ENCODE measurements at places on chromosomes 1 and 21.

DNA sequence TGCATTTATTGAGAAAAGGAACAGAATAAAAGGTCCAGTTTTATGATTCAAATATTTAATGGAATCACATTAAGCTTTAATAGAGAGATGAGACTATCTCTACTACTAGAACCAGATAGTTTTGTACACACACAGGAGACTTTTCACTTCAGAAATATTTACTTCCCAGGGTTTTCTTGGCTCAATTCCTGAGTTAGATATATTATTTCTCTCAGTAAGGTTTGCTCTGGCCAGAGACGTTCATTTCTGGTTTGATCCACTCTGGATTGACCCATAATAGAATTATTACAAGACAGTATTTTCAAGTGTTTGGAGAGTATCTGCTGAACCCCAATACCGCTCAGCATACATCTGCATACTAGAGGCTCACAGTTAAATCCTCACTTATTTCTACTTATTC is 1.3 kb upstream of the RCOR3 start:
- no peak for DNase-seq

DNA sequence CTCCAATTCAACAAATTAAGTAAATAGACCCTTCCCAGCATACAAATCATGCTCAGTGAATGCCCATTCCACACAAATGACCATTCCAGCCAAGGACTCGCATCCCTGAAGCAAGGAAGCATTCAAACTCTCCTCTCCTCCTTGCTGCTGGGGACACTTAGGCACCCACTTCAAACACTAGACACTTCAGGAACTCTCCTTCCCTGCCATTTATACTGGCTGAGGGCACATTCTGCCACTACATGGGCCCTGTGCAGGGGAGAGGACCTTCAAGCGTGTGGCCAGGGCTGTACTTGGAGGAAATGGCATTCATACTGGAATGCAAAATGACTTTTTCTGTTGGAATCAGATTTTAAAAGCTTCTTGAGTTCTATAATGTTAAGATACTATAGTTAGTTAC is 22.3 kb downstream of the GJA5 start:
- DNase-seq, result no peak

DNA sequence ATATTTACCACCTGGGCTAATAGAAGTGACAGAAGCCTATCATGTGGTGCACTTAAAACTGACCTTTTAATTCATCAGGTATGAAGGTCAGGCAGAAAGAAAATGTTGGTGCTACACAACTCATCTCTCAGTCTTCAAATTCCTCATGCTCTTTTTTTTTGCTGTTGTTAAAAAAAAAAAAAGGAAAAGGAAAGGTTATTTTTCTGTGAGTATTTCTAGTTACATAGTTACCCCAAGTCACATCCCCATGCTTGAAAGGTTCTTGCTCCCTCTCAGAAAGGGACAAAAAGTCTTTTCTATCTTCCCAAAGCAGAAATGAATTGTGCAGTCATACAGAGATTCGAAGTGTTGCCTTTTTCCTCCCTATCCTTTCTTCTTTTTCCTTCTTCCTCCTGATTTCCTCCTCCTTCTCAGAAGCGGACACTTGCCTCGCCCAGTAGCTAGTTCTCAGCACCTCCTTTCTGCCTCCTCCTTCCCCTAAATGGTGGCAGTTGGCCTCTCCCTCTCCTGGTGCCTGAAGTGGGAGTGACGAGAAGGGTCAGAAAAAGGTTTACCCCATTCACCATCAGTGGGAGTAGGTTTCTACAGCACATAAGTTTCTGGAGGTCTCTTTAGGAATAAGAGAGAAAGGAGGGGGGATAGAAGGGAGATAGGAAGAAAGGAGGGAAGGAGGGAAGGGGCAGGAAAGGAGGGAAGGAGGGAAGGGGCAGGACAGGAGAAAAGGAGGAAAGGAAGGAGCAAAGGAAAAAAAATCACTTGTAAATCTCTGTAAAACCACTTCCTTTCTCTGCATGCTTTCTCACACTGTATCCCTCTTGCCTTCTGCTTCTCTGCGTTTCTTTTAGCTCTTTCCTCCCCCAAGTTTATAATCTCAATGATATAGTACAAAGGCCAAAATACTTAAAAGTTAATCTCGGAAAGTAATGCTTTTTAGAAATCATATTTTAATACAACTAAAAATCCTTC is 20.4 kb upstream of the C1orf105 start:
- no peak for DNase-seq

- DNase-seq, result no peak
Observed at GRCh38 chr1:53697721-53698383, 41.1 kb downstream of the GLIS1 start.

GRCh38 chr1:233790662-233791371 is 113.7 kb upstream of the SLC35F3 start:
- peak; percentile 11 for DNase-seq

- DNase-seq, result no peak
Observed at GRCh38 chr21:39173716-39174680, 9.3 kb downstream of the PSMG1 start.

DNA sequence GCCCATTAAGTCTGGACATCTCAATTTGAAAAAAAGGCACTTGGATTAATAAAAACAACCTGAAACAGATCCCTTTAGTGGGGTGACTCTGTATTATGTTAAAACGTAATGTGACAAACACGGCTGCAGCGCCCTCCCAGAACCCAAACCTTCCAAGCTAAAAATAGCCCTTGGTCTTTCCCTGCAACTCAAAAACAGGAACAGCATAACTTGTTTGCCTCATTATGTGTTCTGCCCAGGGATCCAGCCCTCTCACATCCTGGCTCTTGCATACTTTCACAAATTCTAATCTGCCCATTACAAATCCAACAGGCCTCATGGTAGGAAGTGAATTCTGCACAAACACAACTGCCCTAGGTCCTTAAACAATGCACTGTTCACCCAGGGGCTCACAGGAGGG is 94.7 kb upstream of the GADD45A start:
- DNase-seq, result no peak

DNA sequence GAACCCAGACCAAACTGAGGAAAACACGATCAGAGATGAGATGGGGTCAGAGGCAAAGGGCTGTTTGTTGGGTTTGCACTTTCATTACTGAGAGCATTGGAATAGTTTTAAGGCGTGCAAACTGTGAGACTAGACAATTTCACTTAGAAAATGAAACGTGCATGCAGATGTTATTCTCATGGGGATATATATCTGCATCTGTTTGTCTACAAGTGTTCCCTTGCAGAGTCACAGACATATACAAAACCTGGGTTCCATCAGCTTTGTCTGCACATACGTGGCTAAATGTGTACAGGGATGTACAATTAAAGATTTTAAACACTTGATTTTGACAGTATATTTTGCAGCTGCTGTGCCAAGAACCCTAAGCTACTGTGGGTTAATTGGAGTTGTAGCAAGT is 355.4 kb downstream of the KIF26B start:
- no peak for DNase-seq

DNA sequence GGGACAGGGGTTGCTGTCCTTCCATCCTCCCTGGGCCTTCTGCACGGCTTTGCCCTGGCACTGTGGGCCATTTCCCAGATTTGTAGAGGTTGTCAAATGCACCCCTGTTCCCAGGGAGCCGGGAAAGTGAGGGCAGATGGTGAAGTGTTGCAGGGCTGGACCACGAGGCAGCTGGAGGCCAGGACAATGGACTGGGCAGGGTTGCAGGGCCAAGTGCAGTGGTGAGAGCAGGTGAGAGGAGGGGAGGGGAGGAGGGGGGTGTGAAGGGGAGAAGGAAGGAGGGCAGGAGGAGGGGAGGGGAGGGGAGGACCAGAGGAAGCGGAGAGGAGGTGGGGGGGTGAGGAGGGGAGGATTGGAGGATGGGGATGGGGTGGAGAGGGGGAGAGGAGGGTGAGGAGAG is 443.9 kb downstream of the CAMTA1 start:
- no peak for DNase-seq

GRCh38 chr1:96843601-96844000 is 122.0 kb downstream of the PTBP2 start:
- no peak for DNase-seq

- no peak for DNase-seq
Observed at GRCh38 chr1:74193908-74194307, 4.1 kb downstream of the LRRIQ3 start.

DNA sequence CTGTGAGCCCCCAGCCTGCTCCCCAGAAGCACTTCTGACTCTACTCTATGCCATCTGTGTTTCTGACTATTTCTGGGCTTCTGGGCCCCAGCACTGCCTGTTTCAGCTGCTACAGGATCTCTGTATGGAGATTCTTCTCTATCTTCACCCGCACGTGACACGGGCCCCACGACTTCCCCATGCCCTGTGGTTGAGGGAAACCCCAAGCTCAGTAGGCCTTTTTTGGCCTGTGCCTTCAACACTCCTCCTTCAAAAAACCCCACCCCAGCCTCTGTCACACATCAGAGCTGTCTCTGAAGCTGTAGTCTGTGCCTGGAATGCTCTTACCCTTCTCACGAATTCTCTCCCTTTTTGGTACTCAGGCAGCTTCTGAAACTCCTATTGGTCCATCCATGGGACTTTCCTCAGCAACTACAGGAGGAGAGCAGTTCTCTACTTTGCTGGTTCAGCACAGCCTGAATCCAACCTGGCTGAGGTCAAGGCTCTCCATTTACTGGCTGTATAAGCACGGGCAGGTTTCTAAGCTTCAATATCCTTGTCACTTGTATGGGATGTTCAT is 2.0 kb upstream of the NID1 start:
- peak; percentile 54 for DNase-seq

GRCh38 chr1:160607672-160608032 is 28.4 kb upstream of the CD84 start:
- no peak for DNase-seq

- DNase-seq, result no peak
Observed at GRCh38 chr1:39981945-39982344, 27.0 kb downstream of the MFSD2A start.
